ENCODE measurements at places on chromosomes 12 and 14.

DNA sequence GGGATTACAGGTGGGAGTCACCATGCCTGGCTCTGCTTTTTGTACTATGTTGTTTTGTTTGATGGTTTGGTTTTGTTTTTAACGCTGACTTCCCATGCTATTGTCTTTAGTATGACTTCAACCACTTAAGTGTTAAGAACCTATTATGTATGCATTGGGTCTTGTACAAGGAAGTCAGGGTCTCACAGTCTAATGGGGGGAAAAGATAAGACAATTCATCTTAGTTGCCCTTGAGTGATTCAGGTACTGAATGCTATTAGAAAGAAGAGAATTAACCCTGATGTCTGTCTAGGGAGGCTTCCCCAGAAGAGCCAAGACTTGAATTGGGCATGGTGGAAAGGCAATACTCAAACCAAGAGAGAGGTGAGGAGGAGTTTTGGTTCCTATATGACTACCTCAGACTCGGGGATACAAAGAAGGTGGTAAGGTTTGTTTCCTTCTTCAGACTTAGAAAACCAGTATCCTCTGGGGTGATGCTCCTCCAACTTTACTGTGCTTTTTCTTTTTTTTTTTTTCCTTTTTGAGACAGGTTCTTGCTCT is 64.6 kb downstream of the SUSD6 start:
- DNase-seq: no peak

- DNase-seq: no peak
Measured at GRCh38 chr12:11347810-11348209, 37.6 kb upstream of the PRB4 start.

- peak; percentile 88 for DNase-seq
Measured at GRCh38 chr12:120713861-120714482, 3.7 kb downstream of the UNC119B start.

DNA sequence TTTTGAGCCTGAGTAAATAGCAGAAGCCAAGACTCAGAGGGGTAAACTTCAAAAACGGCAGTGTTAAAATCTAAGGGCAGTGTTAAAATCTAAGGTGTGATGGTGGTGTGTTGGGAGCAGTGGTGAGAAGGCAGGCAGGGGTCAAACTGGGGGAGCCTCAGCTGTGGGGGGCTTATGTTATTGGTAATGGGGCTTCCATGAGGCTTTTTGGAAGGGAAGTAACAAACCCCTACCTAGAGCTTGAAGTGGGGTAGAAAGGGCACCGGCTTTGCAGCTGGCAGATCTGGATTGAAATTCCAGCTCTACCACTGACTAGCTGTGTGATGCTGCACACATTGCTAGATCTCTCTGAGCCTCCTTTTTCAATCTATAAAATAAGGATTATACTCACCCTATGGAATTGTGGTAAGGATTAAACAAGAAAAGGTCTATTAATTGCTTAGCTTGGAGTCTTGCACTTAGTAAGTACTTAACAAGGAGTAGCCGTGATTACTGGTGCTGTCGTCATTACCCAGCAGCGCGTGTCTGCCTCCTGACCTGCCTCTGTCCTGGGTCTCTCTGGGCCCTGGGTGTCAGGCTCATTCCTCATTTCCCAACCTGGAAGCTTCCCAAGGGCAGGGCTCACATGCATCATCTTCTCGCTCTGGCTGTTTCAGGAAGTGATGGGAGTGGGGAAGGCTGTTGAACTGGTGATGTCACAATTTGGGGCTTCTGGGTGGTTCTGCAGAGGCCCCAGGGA is 18.5 kb upstream of the KRT80 start:
- no peak for DNase-seq

GRCh38 chr14:79476552-79476951 is 734.8 kb downstream of the DIO2 start:
- DNase-seq: no peak

DNA sequence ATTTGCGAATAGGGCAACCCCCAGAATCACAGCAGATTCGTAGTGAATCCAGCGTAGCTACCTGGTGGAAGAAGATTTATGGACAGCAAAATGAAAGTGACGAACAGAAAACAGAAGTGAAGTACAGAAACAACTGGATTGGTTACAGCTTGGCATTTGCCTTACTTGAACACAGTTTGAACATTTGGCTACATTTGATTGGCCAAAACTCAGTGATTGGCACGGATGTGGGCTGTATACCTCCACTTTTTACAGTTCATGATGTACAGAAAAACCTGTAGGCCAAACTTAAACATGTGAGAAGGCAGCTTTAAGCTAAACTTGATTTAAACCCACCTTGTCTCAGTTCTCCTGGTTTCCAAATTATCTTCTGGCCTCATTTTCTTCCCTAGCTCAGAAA is 49.9 kb upstream of the AMN1 start:
- no peak for DNase-seq

- DNase-seq: no peak
Measured at GRCh38 chr14:75497701-75498100, 24.6 kb upstream of the BATF start.

- no peak for DNase-seq
Measured at GRCh38 chr12:76618031-76618430, 58.5 kb upstream of the OSBPL8 start.

DNA sequence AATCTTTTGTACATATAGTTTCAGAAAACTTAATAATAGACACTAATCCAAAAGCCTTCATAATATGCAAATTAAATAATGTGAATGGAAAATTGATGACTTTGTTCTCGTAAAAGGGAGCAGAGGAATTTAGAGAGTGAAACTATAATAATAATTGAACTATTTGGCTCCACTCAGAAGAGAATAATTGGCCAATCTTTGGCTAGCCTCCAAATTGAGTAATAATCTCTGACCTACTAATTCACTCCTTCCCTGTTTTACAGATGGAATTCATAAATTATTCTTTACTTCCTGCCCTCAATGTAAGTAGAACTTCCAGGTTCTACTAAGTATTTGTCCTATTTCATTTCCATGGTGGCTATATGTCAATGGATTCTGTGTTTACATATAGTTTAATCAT is 15.8 kb downstream of the TRIM9 start:
- no peak for DNase-seq
